ENCODE measurements at places on chromosomes 3 and 15. TPM values are rescaled to one million over a fixed set of nuclear protein-coding genes. Genes with fewer than 3 reads are reported as not detected.
A peak's percentile ranks its signal among the peaks of the same experiment; 100 is the strongest.

The SLC27A2 gene
- 0.19 TPM for polyA plus RNA-seq

DNA sequence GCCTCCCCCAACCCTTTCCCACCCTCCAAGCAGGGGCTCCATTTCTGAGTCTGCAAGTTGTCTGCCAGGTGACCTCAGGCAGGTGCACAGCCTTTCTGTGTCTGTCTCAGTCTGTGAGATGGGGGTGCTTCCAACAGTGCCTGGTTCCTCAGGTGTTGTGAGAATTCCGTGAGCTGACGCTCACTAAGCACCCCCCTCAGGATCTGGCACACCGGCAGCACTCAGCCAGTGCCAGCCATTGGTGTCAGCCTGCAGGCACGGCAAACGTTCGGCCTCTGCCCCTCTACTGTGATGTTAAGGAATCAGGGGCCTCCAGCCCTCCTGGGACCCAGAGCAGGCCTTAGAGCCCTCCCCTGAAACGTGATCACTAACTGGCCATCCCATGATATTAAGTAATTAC is 2.4 kb downstream of the KLF15 start:
- H3K4me3 ChIP-seq = no peak overlapping the region
- H3K4me1 ChIP-seq = peaks cover 35% of the 10 kb centered on the region
- no peaks in the 10 kb centered on the region for H3K36me3 ChIP-seq
- H3K27ac ChIP-seq = no peak overlapping the region
- peak; percentile 58 for DNase-seq
- peaks cover 18% of the 10 kb centered on the region for H3K27me3 ChIP-seq

GRCh38 chr15:68774120-68774519 is 46.6 kb downstream of the ANP32A start:
- no peak overlapping the region for H3K27ac ChIP-seq
- peaks cover 4% of the 10 kb centered on the region for H3K4me1 ChIP-seq
- no peaks in the 10 kb centered on the region for H3K36me3 ChIP-seq
- no peak for DNase-seq
- no peak overlapping the region for H3K4me3 ChIP-seq

- peak overlapping the region; percentile 62 for H3K4me3 ChIP-seq
- H3K4me1 ChIP-seq = peaks cover 8% of the 10 kb centered on the region
- peak overlapping the region; percentile 90 for H3K27ac ChIP-seq
- H3K27me3 ChIP-seq = no peaks in the 10 kb centered on the region
- DNase-seq = peak; percentile 91
- no peaks in the 10 kb centered on the region for H3K36me3 ChIP-seq
Measured at GRCh38 chr15:24956111-24956838, 1.5 kb downstream of the SNRPN start.

- no peak overlapping the region for H3K4me3 ChIP-seq
- no peaks in the 10 kb centered on the region for H3K27me3 ChIP-seq
- H3K27ac ChIP-seq = peak overlapping the region; percentile 68
- H3K36me3 ChIP-seq = peaks cover 16% of the 10 kb centered on the region
Measured at GRCh38 chr3:37510755-37511154, 336.4 kb upstream of the LRRFIP2 start.

DNA sequence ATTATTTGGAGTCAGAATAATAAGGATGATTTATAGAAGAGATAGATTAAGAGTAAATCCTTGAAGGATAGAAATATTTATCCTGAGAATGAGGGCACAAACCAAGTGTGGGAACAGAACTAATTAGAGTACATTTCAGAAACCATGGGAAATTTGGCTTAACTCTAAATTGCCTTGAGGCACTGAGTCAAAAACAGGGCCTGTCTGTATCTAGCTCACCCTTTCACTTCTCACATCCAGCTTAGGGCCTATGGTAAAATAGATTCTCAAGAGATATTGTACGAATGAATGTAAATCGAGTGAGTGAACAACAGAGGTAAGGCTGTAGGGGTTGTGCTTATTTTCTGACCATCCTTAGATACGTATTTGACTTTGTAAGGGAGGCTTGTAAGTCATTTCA is 586.1 kb upstream of the DPPA4 start:
- H3K27ac ChIP-seq = no peak overlapping the region
- no peaks in the 10 kb centered on the region for H3K36me3 ChIP-seq
- H3K27me3 ChIP-seq = no peaks in the 10 kb centered on the region
- no peak overlapping the region for H3K4me3 ChIP-seq
- H3K4me1 ChIP-seq = no peaks in the 10 kb centered on the region
